Colonic mucosa (tissue), 4 donors: ENCODE measurements at places on chromosomes 6 and 20. TPM values are rescaled to one million over a fixed set of nuclear protein-coding genes. Genes with fewer than 3 reads are reported as not detected.

MLIP gene
- total RNA-seq: 0.42 TPM

CGAS gene
- 4.1 TPM for total RNA-seq

ROS1 gene
- total RNA-seq: 1.9 TPM

ANGPT4 gene
- not detected for total RNA-seq

LHFPL5 gene
- total RNA-seq: not detected

ZFP57 gene
- total RNA-seq: not detected

TMEM244 gene
- not detected for total RNA-seq

CST1 gene
- total RNA-seq: not detected

BEND3 gene
- total RNA-seq: 11.2 TPM

CFAP61 gene
- total RNA-seq: not detected

CRIP3 gene
- 0.69 TPM for total RNA-seq

HLA-G gene
- 91.3 TPM for total RNA-seq

MYB gene
- 67.2 TPM for total RNA-seq

BPIFB1 gene
- total RNA-seq: 0.20 TPM

GTF2H4 gene
- 25.7 TPM for total RNA-seq

GGT7 gene
- 17.8 TPM for total RNA-seq

CCN6 gene
- total RNA-seq: not detected

ME1 gene
- total RNA-seq: 11.4 TPM

ENPP5 gene
- total RNA-seq: 4.3 TPM

- DNase-seq: no peak
Observed at GRCh38 chr6:159817951-159818739, 18.1 kb downstream of the PNLDC1 start.

- no peak for DNase-seq
Observed at GRCh38 chr20:63017826-63018411, 11.2 kb upstream of the BHLHE23 start.

DNA sequence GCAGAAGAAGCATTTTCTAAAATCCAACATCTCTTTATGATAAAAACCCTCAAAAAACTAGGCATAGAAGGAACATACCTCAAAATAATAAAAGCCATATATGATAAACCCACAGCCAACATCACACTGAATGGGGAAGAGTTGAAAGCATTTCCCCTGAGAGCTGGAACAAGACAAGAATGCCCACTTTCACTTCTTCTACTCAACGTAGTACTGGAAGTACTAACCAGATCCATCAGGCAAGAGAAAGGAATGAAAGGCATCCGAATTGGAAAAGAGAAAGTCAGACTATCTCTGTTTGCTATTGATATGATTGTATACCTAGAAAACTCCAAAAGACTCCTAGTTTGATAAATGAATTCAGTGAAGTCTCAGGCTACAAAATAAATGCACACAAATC lies 7.9 kb upstream of the CDK19 start:
- no peak for DNase-seq

GRCh38 chr6:163955096-163955495 lies 540.6 kb downstream of the QKI start:
- no peak for DNase-seq

GRCh38 chr6:31639449-31639861 lies 13.0 kb downstream of the BAG6 start:
- no peak for DNase-seq

- no peak for DNase-seq
Observed at GRCh38 chr6:163383912-163384311, 30.6 kb upstream of the QKI start.

- no peak for DNase-seq
Observed at GRCh38 chr6:89530982-89531381, 98.0 kb downstream of the ANKRD6 start.

GRCh38 chr6:140230282-140230681 lies 855.8 kb upstream of the CITED2 start:
- peak; percentile 70 for DNase-seq

GRCh38 chr20:14114065-14114704 lies 118.9 kb downstream of the MACROD2 start:
- no peak for DNase-seq

DNA sequence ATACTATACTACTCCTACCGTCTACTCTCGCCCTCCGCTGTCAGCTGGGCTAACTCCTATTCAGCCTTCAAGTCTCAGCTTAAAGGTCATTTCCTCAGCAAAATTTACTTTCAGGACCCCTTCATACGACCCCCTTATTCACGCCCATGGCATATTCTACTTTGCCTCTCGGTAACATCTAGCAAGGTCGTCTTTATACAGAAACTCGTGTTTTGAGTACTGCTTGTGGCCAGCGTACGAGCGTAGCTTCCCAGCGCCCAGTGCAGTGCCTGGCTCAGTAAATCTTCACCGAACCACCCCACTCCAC lies 546 bp downstream of the CRNKL1 start:
- DNase-seq: no peak

- DNase-seq: no peak
Observed at GRCh38 chr20:3174442-3175261, 1.3 kb upstream of the LZTS3 start.

DNA sequence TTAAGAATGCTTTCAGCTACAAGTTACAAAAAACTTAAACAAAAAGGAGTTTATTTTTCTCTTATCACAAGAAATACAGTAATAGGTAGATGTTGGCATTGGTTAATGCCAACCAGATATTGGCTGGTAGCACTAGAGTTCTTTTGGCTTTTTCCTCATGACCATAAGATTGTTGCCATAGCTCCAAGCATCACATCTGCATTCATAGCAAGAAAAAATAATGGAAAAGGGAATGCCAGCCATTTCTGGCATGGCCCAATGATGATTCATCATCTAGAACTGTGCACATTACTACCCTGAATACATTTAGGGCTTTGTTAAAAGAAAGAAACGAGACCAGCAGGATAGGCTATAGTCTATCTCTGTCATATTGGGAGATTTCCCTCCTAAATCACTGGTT lies 20.8 kb upstream of the SIRT5 start:
- no peak for DNase-seq

- no peak for DNase-seq
Observed at GRCh38 chr6:157410045-157410444, 29.1 kb downstream of the ZDHHC14 start.

- DNase-seq: no peak
Observed at GRCh38 chr20:46827718-46828458, 66.8 kb upstream of the EYA2 start.

- no peak for DNase-seq
Observed at GRCh38 chr6:130766239-130767144, 60.7 kb upstream of the SMLR1 start.

GRCh38 chr6:39314273-39314795 lies at the start of gene KCNK17:
KCNK17 (minus strand) TSS chr6:39314419; CDS start chr6:39314320, 99 bp downstream.
- no peak for DNase-seq

DNA sequence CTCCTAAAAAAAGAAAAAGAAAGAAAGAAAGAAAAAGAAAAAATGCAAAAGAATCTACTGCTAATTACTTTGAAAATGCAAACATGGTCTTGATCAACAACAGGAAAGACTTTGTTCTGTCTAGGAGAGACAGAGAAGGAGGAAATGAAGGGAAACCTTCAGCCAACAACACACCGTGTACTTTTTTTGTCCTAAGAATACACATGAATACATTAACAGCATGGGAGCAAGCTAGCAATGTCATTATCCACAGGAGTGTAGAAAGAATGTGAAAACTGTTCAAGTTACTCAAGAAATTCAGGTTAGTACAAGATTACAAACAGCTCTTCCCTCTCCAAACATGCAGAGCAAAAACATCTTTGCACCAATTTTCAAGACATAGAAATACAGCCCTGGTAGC lies 326.3 kb downstream of the UBE3D start:
- DNase-seq: no peak

- no peak for DNase-seq
Observed at GRCh38 chr6:99761711-99762110, 155.1 kb downstream of the PRDM13 start.

DNA sequence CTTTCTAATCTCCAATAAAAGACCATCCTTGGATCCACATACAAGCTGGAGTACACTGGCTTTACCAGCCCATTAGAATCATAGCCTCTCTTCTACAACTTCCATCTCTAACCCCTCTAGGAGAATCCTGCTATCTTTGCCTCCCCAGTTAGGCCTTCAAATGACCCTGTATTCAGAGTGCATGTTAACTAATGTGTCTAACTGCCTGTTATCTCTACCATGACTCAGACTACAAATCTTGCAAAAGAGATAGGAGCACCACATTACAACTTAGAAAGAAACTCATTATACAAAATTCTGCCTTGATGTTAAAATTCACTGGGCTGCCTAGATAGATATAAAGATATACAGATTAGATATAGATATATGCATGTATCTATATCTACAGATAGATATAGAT lies 28.2 kb downstream of the GPR63 start:
- DNase-seq: no peak

DNA sequence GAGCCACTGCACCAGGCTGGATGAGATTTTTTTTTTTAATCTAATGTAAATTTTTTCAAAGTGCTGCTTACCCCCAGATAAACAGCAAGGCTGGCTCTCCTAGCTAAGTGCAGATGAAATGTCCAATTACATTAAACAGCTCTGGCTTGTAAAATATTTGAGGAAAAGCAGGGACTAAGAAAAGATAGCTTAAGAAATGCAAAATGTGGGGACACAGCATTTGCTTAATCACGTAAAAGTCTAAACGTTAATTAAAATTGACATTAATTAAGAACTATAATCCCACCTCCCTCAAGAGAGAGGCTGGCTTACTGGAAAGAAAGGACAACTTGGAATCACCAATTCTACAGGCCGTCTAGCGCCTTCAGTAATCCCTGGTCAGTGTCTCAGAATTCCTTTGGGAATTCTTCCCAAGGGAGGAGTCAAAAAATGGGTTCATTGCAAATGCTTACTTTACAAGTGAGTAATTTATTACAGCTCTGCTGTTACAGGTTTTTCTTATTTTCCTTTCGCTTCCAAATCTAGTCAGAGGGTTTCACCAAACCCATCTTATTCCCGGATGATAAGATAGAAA lies 13.6 kb upstream of the MARCKS start:
- no peak for DNase-seq
